ENCODE measurements at places on chromosomes 4 and X.

DNA sequence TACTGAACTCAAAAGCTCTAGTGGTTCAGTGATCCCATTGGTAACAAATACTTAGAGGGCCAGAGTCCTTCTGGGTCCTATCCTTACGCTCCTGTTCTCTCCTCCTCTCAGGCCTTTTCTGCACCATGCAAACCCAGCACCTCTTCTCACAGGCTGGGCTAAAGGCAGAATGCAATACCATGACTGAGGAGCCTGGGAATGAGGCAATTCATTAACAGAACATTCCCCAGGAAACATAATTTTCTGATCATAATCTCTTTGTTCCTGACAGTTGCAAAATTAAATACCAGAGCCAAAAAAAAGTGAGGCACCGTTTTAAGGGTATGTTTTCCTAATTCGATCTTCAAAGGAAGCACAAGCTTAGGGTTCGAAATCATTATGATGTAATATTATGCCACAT is 9.0 kb downstream of the SORBS2 start:
- DNase-seq, result no peak

- no peak for DNase-seq
Measured at GRCh38 chrX:108584617-108585211, 145.1 kb downstream of the COL4A5 start.

DNA sequence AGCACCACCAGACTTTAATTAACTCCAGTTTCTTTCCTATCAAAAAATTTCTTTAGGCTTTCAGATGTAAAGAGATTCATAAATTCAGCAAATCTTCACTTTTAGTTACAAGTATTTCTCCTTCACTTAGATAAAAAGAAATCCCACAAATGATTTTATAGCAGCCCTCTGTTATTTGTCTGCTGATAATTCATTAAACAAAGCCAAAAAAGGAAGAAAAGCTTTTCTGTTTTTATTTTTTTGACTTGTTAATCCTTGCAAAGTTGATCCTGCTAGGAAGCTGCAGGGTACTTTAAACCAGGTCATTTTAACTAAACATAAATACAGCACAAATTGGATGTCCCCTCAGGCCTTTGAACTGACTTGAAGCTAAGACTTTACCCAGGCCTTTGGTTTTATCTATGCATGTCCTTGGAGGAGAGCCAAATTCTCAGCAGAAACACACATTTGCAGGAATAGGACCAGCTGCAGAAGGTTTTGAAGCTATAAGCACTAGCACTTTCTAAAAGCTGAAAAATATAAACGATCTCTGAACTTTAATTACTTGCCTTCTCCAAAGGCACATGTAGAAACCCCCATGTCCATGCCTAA is 57.5 kb downstream of the PCDH18 start:
- no peak for DNase-seq

DNA sequence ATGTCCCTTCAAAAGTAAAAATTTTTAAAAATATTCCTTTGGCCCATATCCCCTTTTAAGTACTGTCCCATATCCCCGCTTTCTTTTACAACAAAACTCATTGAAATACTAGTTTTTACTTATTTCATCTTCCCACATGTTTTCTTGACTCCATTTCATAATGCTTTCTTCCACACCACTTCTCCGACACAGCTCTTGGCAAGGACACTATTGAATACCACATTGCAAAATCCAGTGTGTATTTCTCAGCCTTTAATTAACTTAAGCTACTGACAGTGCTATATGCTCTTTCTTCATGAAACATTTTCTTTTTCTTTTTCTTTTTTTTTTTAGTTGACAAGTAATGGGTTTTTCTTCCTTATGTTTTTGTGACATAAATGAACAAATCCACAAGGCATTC is 28.8 kb downstream of the PRDM8 start:
- DNase-seq, result no peak

GRCh38 chr4:42284030-42284429 is 113.3 kb upstream of the SHISA3 start:
- no peak for DNase-seq

- DNase-seq, result peak; percentile 65
Measured at GRCh38 chrX:39900777-39901170, 197.0 kb downstream of the BCOR start.

DNA sequence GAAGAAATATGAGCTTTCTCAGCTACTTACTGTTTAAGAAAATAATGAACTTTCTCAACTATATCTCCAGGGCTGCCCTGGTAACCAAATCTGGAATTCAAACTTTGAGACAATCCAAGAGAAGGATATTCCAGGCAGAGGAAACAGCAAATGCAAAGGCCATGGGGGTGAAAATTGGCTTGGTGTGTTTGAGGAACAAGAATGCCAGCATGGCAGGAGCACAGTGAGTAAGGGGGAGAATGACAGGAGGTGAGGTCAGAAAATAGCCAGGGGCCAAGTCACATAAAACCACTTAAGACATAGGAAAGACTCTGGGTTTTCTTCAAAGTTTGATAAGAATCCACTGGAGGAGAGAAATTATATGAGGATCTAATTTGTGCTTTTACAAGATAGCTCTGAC is 27.2 kb upstream of the BTC start:
- no peak for DNase-seq

- DNase-seq, result no peak
Measured at GRCh38 chrX:112630187-112630586, 49.6 kb downstream of the LHFPL1 start.

GRCh38 chr4:169337510-169337909 is 66.8 kb upstream of the SH3RF1 start:
- no peak for DNase-seq

- DNase-seq, result no peak
Measured at GRCh38 chr4:86386201-86386600, 26.3 kb upstream of the MAPK10 start.

- DNase-seq, result no peak
Measured at GRCh38 chrX:39720945-39721344, 376.8 kb downstream of the BCOR start.

Data from ecto neural progenitor cell (in vitro differentiated cells).